ENCODE measurements at places on chromosomes 6 and 20.

DNA sequence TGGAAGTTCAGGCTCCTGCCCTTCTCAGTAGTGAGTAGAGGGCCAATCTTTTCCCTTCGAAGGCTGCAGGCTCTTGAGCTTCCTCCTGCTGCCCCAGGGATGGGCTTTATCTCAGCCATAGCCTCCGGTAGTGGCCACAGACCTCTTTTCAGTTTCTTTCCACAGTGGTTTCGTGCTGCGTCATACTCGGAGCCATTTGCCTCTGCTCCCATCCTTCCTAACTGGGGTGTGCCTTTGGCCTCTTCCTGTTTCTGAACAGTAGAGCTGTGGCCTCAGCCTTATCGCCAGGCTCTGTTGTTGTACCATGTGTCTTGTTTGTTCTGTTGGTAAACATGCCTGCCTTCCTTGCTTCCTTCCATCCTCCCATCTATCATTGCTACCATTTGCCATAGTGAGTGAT, 54.1 kb downstream of the TULP4 start:
- DNase-seq, result no peak

DNA sequence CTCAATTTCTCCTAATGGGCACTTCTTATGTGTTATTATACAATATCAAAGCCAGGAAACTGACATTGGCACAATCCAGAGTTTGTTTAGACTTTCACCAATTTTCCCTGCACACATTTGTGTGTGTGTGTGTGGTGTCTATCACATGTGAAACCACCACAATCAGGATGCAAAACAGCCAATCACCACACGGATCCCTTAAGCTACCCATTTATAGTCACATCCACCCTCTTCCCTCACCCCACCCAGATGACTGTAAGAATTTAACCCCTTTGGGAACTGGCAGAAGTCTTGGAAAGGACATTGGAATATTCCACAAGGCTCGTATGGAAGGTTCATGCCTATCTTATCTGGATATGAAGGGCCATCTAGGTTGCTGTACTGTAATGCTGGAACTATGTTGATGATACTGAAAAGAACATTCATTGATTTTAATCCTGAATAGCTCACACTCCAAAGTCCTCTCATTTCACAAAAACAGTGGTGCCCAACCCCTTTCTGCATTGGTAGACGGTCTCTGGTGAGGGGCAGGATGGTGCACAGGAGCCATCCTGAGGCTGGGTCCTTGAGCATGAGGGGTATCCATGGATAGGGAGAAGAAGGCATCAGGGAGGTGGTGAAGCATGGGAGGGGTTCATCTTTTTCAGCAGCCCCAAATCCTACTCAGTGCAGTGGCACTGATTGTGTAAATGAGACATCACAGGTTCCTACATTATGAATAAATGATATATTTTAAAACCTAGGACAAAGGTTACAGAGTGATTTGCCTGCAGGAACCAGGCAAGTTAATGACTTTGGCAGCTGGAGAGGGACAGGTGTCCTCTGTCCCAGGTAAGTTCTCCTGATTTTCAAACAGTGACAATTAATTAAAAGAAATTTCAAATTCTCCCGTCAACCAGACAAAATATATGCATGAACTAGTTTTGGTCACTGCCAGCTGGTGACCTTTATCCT, 12.1 kb upstream of the CTCFL start:
- no peak for DNase-seq

GRCh38 chr20:25288291-25289181, 40.7 kb downstream of the PYGB start:
- no peak for DNase-seq

GRCh38 chr6:158799051-158799792, 19.9 kb downstream of the EZR start:
- no peak for DNase-seq

- DNase-seq, result no peak
Observed at GRCh38 chr6:19860235-19860877, 23.2 kb downstream of the ID4 start.

GRCh38 chr6:80457439-80457933, 351.0 kb downstream of the BCKDHB start:
- peak; percentile 83 for DNase-seq

DNA sequence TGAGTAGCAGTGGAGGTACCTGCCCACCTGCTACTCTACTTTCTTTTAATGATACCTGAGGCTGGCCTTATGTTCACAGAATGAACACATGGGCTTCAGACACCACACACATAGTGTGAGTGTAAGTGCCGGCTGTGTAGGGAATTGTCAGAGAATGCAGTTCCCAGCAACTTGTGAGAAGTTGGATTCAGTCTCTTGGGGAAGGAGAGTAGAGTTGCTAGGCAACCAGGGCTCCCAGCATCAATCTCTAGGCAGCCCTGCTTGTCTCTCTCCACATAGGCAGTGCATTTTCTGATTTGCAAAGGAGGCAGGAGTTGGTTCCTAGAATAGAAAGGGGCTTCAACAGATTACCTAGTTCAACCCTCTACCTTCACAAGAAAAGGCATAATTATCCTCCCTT, 74.1 kb downstream of the BFSP1 start:
- no peak for DNase-seq

DNA sequence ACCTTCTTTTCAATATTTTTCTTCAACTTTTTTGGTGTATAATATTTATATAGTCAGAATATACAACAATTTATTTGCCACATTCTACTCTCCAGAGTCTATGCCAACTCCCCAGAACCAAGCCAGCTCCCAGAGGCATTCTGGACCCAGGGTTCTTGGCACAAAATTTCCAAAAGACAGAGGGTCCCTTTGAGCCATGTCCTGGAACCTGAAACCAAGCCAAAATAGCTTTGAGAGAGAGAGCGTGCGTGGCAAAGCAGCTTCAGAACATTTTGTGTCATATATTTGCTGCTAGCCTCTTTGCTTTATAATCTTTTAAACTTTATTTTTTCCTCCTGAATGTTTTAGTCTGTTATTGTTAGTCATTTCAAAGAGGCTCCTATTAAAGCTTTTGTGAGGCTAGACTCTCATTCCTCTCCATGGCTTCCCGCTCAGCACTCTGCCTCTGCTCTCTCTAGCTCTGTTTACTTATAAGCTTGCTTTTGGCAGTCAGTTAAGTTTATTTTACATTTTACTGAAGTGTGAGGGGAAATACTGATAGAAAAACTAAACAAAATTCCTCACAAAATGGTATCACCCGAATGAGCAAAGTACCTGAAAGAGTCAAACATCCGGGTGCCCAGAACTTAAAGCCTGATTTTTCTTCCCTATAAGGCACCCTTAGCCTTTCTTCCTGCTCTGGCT, 605.1 kb upstream of the ID4 start:
- no peak for DNase-seq

DNA sequence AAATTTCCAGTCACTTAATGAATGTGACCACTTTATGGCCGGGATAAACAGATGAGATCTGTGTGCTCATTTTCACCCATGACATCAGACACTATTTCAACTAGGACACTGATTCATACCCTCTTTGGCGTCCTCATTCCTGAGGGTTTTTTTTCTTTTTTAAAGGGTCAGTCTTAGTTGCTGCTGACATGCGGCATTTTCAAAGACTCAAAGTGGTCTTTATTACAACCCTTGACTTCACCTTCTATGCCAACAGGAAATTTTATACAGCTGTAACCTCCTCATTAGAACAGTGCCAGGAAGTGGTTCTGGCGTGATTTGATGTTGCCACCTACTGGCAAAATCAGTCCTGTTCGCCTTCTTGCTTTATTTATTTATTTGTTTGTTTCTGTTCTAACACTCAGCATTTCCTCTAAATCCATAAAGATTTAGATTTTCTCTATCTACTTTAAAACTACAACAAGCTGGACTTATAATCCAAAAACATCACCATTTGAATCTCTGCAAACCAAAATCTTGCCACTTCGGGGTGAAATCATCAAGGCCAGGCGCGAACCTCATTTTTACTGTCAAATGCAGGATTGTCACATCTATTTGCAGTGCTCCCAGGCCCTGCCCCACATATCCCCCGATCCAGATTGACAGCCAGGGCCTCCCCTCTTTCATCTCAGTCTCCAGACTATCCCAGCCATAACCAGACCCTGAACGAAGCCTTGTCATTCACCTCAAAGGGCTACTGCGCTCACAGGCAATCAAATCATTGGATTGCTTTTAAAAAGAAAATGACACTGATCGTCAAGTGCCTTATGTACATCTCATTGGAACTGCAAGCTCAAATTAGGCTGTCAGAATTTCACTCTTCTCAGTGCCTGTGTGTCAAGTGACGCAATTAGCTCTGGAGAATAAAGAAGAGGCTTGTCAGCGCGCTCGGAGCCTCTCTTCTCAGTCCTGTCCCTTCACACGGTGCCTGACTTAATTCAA, 77.5 kb downstream of the C6orf118 start:
- peak; percentile 29 for DNase-seq

DNA sequence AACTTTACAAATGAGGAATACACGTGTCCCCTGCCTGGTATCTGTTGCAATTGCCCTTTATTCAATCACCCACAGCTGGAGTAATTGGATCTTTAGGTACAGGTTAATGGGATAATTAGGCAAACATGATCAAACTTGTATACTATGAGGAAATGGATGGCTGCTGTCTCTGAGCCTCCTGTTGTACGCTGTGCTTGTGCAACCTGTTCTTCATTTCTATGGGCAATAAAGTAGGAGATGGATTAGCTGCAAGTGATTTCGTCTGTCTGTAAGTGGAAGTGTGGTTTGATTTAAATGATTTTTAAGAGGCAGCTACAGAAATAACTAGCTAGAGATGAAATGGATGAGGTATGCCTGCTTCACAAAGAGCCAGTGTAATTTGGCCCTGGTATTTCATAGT, 474.1 kb downstream of the RNF144B start:
- DNase-seq, result peak; percentile 18

- no peak for DNase-seq
Observed at GRCh38 chr6:115870464-115870863, 190.2 kb downstream of the FRK start.

DNA sequence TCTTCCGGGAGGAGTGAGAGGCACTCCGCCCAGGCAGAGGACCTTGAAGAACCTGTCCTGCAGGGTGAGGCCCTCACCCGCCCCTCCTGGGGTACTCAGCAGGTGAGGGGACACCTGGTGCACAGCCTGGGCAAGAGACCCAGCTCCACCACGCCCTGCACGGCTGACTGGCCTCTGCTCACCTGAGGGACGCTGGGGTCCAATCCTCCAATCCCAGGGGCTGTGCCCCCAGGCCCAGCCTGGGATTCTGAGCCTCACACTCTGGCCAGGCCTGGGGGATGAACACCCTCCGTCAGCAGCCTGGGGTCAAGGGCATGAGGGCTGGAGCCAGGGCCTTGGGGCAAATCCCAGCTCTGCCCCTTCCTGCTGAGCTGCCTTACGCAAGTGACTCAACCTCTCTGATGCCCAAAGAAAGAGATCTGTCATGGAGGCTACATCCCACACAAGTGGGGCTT, 149.9 kb upstream of the PTPN1 start:
- DNase-seq, result peak; percentile 58

GRCh38 chr6:67287566-67287965, 1347.5 kb upstream of the ADGRB3 start:
- no peak for DNase-seq

DNA sequence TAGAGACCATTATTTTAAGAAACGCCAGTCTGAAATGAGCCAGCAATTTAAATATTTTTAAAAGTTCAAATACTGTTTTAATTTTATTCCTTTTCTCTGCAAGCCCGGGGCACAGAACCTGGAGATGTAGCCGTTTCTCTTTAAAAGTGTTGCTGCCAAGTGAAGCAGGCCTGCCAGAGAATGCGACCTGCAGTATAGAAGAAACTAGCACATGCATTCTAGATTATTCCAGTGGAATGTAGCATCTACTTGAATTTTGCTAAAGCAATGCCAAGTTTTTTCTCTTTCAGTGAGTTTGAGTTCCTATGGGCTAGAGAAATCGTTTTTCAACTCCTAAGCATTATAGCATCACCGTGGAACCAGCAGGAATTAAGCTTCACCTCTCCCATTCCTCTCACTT, 101.3 kb downstream of the QRSL1 start:
- DNase-seq, result no peak

- no peak for DNase-seq
Observed at GRCh38 chr6:167663784-167664443, 162.8 kb upstream of the AFDN start.

DNA sequence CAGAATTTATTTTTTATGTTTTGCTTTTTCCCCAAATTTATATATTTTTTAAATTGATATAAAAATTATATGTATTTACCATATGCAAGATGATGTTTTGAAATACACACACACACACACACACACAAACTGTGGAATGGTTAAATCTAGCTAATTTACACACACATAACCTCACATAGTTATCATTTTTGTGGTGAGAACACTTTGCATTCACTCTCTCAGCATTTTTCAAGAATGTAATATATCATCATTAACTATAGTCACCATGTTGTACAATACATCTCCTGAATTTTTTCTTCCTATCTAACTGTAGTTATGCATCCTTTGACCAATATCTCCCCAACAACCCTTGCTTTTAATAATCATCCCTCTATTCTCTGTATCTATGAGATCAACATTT, 52.2 kb downstream of the GFRAL start:
- no peak for DNase-seq

DNA sequence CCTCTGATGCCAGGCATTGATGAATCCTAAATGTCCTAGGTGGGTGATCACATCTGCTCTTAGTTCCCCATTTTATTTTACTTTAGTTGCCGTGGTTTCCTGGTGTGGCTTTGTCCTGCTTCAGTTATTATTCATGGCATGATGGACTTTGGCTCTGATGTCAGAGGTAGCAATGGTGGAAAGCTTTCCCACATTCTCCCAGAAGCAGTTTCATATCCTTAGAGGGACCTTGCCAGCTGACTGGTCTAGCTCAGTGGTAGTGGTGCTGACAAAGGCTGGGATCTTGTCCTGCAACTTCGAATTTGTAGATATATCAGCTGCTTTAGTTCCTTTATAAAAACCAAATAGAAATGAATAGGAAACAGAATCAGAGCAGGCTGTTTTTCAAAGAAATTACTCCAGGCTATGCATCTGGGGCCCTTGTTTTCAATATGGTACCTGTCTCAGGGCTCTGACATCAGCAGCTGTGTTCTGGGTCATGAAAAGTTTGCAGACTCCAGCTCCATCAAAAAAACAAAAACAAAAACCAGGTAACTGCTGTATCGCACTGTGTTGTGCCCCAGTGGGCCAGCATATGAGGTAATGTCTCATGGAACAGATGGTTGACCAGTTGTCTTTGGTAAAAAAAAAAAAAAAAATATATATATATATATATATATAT, 133.7 kb downstream of the PLCB4 start:
- no peak for DNase-seq

DNA sequence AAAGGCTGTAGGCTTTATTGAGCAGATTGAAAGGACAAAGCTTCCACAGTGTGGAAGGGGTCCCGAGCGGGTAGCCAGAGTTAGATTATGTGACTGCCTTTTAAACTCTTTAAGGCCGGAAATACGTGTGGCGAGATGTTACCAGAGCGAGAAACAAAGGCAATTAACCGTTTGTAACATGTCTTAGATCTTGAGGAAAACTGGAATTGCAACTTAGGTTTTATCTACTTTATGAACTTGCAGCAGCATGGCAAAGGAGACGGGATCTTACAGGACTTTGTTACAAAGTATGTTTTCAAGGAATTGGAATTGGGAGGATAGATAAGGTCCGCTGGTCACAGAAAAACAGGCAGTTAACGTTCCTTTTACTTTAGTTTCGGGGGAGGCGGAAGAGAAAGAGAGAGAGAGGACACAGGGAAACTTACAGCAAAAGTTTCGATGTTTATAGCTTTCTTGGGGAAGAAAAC, 594.7 kb upstream of the ADGRB3 start:
- DNase-seq, result no peak

GRCh38 chr6:151054306-151054705, 185.5 kb upstream of the AKAP12 start:
- DNase-seq, result no peak

- peak; percentile 80 for DNase-seq
Observed at GRCh38 chr6:33199687-33200218, 712 bp downstream of the RXRB start.

Measured in RWPE1 (cell line).